ENCODE measurements at places on chromosomes 5 and 9.
A peak's percentile ranks its signal among the peaks of the same experiment; 100 is the strongest.

- DNase-seq, result no peak
These were observed 118.9 kb upstream of the ADRA1B start for GRCh38 chr5:159797261-159797970.

DNA sequence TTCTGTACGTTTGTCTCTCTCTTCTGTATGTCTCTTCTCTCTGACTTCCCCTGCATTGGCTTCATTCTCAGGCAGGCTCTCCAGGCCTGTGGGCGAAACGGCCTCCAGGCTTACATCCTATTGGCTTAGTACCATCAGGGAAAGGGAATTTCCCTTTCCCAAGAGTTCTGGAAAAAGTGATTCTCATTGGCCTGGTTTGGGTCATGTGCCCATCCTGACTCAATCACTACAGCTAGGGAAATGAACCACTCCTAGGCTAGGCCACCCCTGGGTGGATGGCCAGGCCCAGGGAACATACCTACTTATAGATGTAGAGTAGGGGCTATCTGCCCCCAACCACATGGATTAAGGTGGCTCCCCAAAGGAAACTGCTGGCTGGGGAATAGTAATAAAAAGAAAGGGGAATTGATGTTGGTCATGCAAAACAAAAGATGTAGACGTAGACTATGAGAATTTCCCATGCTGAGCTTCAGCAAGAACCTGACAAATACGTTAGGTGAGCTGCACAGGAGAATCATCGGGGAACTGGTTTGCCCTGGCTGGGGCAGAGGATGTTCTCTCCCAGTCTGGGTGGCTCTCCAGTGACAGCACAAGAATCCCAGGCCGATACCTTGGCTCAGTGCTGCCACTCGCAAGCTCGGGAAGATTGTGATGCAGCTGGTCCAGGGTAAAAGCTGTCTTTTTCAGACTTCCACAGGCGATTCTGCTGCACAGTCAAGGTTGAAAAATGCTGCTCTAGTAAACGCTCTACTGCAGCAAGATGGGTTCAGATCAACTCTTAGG, 3.7 kb upstream of the EGR1 start:
- DNase-seq, result no peak

DNA sequence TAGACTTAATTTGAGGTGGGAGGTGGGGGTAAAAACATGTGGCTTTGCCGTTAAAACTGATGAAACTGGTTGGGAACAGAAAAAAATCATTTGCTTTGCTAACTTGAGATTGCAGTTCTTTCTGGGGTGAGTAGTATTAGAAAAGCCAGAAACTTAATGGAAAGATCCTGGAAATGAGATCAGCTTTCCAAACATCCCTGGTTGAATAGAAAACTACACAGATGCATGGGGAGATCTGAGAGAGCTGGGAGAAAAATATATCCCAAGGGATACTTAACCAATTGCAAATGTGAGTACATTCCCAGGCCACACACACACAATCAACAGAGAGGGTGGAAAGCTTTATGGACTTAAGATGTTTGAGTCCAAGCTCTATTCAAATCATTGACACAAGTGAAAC, 222.3 kb downstream of the YTHDC2 start:
- DNase-seq, result no peak

DNA sequence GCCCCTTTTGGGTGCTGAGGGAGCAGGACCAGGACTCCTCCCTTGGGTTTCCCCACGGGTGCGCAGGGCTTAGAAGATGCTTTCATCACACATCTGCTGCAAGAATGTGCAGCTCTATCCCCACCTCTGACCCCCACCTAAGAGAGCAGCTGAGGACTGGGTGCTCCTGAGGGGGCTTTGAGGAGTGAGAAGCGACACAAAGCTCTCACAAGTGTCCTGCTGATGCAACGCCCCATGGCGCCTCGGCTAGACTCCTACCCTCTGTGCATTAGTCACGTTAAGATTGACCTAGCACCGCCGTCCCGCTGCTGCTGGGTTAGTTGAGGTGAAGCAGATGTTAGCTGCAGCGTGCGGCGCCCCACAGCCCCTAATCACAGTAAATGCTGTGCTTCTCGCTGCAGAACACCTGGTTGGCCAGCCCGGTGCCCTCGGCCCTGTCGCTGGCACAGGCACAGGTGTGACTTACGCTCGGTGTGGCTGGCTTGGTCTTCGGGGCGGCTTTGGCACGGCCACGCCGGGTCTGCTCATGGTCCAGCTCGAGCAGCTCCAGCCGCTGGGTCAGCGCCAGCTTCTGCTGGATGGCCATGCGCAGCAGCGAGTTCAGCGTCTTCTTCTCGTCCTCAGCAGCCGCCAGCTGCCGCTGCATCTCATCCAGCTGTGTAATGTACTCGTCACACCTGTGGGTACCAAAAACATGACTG, 45.0 kb upstream of the IPPK start:
- DNase-seq, result no peak

DNA sequence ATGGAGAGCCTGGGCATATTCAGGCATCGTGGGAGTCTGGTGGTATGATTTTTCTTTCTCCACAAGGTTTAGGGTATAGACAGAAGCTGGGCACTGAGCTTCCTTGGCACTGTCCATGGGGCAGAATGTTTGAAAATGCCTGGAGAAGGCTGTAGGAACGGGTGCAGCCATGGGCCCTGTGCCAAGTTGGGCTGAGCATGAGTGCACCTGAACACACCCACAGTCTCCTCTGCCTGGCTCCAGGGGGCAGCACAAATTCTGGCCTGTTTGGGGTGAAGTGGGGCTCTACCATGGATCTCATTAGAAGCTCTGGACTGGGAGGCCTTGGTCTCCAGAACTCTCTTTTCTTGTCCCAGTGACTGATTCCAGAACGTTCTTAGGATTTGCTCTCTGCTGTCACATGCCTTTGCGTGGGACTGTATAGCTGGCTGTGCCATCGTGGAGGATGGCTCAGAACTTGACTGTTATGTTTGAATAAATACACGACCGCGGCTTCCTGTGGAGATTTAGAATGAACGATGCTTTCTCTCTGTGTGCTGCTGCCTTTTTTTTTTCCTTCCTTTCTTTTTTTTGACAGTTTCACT, 229.8 kb downstream of the FANCC start:
- no peak for DNase-seq

- DNase-seq, result no peak
These were observed 216.3 kb downstream of the CETN3 start for GRCh38 chr5:90193185-90193822.

GRCh38 chr9:15299374-15299939, 7.6 kb downstream of the TTC39B start:
- peak; percentile 57 for DNase-seq

DNA sequence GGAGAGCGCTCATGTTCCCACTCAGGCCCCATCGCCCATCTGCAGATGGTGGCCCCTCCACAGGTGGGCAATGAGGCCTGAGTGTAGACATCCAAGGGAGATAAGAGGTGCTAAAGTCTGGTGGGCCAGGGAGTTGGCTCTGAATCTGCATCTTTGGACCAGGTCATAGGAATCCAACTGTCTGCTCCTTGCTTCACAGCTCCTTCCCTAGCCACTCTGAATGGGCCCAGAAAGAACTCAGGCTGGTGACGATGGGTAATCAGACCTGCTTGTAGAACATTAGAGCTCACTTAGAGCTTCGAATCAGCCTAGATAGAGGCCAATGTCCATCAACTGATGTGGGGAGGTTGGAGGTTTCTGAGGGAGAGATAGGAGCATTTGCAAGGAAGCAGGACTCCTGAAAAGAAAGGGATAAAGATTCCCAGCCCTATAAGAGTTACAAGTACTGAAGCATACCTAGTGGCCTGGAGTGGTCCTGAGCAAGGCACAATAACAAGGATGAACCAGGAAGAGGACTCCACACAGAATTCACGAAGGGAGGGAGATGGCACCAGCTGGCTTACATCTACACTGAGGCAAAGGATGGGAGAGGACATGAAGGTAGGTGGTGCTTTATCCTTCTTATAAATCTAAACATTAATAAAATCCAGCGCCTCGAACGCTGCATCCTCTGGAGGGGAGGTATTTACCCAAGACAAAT, 132.8 kb upstream of the ALDH1B1 start:
- no peak for DNase-seq

- DNase-seq, result no peak
These were observed 553.8 kb downstream of the PTPRD start for GRCh38 chr9:10059044-10059443.

DNA sequence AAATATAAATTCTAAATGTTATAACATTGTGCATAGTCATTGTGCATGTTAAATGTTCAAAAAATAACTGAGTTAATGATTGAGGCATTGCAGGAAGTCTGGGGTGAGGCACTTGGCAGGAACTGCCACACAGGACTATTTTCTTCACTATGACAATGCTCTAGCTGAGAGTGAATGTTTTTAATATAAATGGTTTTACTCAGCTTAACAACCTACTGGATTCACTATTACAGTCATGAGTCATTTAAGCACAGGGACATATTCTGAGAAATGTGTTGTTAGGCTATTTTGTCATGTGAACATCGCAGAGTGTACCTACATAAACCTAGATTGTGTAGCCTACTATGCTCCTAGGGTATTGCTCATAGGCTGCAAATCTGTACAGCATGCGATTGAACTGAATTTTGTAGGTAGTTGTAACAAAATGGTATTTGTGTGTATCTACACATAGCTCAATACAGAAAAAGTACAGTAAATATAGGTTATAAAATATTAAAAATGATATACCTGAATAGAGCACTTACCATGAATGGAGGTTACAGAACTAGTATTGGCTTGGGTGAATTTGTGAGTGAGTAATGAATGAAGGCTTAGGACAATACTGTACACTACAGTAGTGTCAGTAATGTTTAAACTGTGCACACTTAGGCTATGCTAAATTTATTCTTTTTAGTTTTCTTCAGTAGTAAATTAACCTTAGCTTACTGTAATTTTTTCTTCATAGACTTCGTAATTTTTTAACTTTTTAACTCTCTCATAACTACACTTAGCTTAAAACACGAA, 346.1 kb upstream of the PTGER4 start:
- DNase-seq, result no peak

GRCh38 chr5:14187157-14187556, 44.0 kb downstream of the TRIO start:
- no peak for DNase-seq

- DNase-seq, result no peak
These were observed 370.7 kb downstream of the ZSWIM6 start for GRCh38 chr5:61702784-61703183.

- peak; percentile 65 for DNase-seq
These were observed 8.7 kb downstream of the STK10 start for GRCh38 chr5:172178991-172179989.

GRCh38 chr9:38404314-38404713, 11.8 kb downstream of the ALDH1B1 start:
- DNase-seq, result no peak

DNA sequence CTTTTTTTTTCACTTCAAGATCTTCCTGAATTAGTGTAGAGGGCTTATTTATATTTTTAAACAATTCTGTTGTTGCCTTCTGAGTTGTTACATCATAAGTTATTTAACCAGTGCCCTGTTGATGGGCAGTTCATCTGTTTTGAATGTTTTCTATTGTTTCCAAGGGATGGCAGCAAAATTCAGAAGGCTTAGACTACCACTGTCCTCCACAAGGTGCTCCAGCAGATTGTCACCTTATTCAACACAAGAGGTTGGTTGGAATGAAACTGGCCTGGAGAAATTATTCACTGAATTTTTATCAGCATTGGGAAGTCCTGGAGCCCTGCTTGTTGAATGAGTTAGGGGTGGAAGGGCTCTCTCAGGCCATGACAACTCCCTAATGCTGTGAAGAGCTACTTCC, 1.3 kb upstream of the KLHL9 start:
- no peak for DNase-seq

DNA sequence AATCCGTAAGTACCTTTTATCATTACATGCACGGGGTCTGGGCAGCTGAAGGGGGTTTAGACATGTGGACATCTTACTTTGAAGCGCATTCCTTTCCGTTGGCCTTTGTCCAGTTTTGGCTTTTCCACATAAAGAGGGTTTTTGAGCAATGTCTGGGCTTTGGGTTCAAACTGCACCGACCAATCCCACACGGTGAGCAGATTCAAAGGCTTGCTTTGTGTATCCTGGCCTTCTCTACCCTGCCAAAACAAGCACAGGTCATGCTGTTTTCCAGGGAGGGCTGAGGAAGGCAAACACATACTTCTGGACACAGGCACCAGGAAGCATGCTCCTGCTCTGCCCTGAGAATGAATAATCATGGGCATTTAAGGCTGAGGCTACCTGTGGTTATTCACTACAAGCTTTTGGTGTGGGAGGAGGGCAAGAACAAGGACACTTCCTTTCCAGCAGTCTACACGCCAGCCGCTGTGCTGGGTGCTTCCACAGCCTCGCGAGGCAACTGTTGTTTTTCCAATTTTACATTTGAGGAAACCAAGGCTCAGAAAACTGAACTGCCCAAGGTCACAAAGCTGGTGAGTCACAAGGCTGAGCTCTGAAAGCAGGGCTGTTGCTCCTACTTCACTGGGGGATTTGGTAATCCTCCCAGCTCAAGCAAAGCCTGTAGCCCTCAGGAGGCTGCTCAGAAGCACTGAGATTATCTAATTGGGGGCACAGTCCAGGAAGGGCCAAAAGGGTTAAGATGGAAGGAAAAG, 59.8 kb upstream of the GOLPH3 start:
- DNase-seq, result peak; percentile 4

DNA sequence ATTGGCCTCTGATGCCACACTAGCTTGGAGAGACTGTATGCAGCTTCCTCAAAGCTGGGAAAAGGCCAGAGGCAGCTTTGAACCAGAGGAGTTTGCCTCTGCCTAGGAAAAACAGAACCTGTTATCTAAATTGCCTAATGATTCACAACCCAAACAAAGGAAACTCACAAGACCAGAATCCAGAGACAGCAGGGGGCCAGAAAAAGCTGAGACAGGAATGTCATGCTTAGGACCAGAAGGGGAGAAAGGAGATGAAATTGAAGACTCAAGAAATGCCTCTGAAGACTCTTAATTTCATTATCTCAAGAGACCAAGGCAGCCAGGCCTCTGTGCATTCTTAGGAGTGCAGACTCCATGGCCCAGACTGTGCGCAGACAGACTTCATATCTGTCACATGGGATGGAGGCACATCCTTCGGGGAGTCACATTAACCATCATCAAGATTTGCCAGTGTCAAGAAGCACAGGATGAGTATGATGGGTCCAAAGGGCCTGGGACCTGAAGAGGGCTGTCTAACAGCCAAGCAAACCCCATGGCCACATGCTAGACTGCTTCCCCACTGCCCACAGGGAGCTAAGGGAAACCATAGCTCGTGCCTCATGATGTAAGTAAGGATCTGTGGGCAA, 57.3 kb downstream of the ARSB start:
- no peak for DNase-seq

DNA sequence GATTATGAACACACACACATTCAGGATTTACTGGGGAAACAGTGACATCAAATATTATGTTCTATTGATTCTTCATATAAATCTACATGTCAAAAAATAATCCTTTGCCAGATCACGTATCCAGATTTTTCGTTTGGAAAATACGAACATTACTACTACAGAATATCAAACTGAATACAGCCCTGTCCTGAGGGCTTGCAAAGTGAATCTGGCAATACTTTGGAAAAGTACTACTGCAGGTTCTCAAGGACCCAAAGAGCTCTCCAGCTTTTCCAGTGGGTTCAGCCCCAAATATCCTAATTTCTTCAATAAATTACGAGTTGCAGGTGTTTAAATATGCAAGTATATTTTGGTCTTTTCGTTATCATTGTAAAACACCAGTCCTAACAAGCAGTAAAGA, 411 bp upstream of the NDUFS4 start:
- DNase-seq, result no peak

- DNase-seq, result no peak
These were observed 38.8 kb downstream of the SFXN1 start for GRCh38 chr5:175516933-175517823.

Measured in CD4-positive, alpha-beta T cell treated with Interferon gamma for 1 hour (primary cell).